ENCODE measurements at places on chromosomes 1 and 21.

DNA sequence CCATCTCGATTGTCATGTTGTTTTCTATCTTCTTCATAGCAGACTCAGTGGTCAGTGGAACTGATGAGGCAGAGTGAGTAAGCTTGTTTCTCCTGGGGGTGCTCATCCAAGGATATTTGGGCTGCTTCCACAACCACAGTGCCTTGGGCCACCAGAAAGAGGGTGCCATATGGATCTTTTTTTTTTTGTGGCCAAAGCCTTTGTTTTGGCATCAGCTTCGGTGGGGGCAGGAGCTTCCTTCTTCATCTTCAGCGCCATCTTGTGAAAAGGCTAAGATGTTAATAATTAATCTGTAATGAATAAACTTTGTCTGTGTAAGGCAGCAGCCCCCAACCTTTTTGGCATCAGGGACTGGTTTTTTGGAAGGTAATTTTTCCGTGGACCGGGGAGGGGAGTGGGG, 6.6 kb upstream of the PLPP3 start:
- no peak for DNase-seq

- DNase-seq: no peak
These were observed 25.6 kb upstream of the IER5 start for GRCh38 chr1:181062836-181063428.

GRCh38 chr21:35134309-35134708, 85.2 kb upstream of the RUNX1 start:
- no peak for DNase-seq

DNA sequence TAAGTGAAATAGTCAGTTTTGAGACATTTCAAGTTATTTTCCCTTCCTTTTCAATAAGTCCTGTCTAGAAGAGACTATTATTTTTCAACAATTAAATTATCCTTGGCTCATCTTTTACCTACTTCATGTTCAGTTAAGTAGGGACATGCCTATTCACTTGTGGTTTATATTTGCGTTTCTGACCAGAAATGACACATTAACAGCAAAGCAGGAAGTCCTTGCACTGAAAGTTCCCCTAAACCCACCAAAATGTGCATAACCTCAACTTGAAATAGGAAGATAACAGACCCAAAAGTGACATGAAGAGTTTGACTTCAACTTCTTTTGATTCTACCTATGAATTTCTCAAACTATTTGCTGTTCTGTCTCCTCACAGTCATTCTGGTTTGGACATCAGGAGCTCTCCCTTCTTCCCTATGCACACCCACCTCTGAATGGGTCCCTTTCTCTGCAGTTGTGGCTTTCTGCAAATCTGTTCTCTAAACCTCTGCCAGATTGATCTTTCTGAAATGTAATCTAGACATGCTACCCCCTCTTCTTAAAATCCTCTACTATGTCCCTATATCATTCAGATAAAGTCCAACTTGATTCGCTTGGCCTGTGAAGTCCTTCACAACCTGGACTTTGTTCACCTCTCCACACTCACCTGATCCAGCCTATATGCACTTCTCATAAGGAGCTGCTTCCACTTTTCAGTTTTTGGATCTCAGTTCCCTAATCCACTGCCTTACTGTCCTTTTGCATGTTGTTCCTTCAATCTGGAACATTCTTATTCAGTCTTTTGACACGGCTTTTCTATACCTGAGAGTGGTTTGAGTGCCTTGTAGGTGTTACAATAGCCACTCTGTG, 661.5 kb upstream of the ADGRL4 start:
- DNase-seq: no peak

DNA sequence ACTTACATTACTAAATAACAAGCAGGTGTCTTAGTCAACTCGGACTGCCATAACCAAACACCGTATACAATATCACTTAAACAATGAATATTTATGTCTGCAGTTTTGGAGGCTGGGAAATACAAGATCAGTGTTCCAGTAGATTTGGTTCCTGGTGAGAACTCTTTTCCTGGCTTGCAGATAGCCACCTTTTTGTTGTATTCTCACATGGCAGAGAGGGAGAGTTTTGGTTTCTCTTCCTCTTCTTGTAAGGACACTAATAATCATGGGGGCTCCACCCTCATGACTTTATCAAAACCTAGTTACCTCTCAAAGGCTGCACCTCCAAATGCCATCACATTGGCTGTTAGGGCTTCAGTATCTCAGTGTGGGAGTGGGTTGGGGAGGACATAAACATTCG, 82.9 kb upstream of the CACYBP start:
- DNase-seq: no peak
